ENCODE measurements at places on chromosomes 2 and 18.

GRCh38 chr18:10296491-10296890 is 157.9 kb upstream of the APCDD1 start:
- DNase-seq, result no peak

DNA sequence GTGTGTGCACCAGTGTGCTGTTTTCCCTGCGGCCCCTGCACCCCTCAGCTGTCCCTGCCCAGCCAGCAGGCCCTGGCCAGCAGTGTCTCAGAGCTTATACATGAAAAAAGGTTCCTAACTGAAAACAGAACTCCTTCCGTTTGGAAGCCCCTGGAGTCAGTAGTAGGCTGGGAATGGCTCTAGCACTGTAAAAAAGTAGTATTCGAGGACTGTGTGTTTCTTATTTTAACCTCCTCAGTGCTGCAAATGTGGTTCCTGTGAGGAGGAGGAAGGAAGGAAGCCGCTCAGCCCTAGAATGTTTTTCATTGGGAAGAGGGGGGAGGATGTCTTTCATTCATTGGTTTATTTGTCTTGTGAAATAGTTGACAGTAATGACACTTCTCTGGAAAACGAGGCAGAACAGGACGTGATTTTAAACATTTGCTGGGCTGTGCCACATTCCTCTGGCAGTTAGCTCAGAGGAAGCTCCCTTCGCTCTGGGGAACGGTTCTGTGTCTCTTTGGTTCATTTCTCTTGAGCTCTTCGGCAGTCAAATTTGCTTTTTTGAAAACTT is 103.5 kb downstream of the SPTBN1 start:
- no peak for DNase-seq

GRCh38 chr2:226693521-226693920 is 106.1 kb downstream of the IRS1 start:
- DNase-seq, result no peak

- DNase-seq, result no peak
These were observed 51.2 kb downstream of the MTERF4 start for GRCh38 chr2:241050624-241051577.

DNA sequence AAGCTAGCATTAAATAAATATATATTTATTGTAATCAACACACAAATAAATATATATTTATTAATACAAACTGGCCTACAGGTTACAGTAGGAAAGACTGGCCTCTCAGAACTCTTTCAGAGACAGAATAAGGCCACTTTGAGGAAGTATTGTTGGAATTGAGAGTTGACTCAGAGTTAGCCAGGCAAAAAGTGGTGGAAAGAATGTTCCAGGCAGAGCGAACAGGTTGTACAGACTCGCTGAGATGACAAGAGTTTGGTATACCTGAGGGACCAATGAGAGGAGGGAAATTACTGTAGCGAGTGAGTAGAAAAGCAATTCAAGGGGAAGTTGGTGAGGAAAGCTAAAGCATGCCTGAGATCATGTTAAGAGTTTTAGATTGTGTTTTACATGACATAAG is 19.0 kb upstream of the XDH start:
- no peak for DNase-seq

- no peak for DNase-seq
These were observed 114.1 kb downstream of the GFPT1 start for GRCh38 chr2:69272803-69273471.

DNA sequence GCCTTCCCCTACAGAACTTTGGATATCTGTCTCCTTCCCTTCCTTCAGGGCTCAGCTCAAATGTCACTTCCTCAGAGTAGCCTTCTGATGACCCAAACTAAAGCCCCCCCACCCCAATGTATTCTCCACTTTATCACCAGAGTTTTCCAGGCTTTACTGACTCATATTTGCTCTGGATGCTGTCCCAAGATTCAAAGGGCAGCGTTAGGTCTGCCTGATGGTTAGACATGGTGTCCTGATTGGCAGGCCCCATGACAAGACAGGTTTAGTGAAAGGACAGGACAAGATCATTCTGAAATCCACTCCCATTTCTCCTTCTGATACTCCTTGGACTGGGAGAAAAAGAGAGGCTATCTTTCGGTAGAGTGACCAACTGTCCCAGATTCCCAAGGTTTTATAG is 22.6 kb upstream of the RPIA start:
- DNase-seq, result no peak

GRCh38 chr2:121360566-121361300 is 75.7 kb upstream of the TFCP2L1 start:
- no peak for DNase-seq

- DNase-seq, result no peak
These were observed 57.2 kb upstream of the ACVR1 start for GRCh38 chr2:157933160-157933920.

- no peak for DNase-seq
These were observed 14.1 kb downstream of the UGGT1 start for GRCh38 chr2:128105072-128105471.

- no peak for DNase-seq
These were observed 113.7 kb downstream of the SPTBN1 start for GRCh38 chr2:54569745-54570301.

- no peak for DNase-seq
These were observed 45.1 kb downstream of the RPL31 start for GRCh38 chr2:101047075-101047766.

- DNase-seq, result peak; percentile 19
These were observed 787 bp upstream of the TBR1 start for GRCh38 chr2:161415034-161415986.

DNA sequence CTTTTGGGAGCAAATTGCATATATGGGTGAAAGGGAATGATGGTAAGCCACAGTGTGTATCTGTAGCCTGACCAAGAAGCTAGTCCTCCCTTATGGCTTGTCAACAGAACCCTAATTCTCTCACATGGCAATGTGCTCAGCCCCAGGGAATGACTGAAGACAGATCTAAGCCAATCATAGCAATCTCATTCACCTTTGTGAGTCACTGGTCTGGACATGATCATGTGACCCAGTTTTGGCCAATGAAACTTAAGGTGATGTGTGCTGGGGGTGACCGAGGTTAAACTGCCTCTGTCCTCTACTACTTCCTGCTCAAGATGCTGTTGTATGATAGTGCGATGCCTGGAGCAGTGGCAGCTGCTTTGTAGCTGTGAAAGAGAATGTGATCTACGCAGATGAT is 491.2 kb upstream of the HS6ST1 start:
- DNase-seq, result no peak

GRCh38 chr2:43074592-43075053 is 151.8 kb downstream of the ZFP36L2 start:
- DNase-seq, result no peak

DNA sequence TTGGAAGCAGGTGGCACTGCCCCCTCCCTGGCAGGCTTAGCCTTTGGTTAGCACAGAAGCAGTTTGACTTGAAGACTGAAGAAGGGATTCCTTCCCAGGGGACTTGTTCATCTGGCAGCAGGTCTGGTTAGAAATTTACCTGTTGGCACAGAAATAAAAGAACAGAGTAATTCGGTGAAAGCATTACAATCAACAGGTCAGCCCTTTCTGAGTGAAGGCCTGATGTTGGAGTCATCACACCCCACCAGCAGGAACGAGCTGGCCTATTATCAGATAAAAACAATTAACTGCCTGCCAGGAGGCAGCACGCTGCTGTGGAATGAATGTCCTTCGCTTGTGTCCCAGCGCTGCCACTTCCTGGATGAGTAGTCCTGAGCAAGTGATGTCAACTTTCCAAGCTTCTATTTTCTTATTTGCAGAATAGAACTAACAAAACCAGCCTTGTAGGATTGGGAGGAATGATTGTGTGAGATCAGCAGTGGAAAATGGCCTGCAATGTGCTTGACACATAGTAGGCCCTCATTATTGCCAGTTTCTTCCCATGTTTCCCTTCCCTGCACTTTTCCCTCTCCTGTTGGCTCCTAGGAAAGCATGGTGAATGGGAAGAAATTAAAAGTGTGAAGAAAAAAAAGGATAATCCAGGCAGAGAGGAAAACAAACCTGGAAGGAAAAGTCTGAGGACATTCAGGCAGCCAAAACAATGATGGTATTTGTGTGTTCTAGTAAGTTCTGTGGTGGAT is 29.0 kb downstream of the LGALSL start:
- no peak for DNase-seq

GRCh38 chr2:170856066-170856465 is 39.4 kb downstream of the GAD1 start:
- DNase-seq, result no peak

DNA sequence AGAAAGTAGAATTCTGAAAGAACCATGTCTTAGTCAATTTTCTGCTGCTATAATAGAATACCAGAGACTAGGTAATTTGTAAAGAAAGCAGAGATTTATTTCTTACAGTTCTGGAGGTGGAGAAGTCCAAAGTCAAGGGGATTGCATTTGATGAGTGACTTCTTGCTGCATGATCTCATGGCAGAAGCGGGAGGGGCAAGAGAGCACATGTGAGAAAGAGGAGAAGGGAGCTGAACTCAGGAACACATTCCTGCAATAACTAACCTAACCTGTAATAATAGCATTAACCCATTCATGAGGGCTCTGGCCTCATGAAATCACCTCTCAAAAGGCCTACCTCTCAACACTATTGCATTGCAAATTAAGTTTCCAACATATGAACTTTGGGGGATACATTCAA is 797.5 kb upstream of the POU3F3 start:
- no peak for DNase-seq

DNA sequence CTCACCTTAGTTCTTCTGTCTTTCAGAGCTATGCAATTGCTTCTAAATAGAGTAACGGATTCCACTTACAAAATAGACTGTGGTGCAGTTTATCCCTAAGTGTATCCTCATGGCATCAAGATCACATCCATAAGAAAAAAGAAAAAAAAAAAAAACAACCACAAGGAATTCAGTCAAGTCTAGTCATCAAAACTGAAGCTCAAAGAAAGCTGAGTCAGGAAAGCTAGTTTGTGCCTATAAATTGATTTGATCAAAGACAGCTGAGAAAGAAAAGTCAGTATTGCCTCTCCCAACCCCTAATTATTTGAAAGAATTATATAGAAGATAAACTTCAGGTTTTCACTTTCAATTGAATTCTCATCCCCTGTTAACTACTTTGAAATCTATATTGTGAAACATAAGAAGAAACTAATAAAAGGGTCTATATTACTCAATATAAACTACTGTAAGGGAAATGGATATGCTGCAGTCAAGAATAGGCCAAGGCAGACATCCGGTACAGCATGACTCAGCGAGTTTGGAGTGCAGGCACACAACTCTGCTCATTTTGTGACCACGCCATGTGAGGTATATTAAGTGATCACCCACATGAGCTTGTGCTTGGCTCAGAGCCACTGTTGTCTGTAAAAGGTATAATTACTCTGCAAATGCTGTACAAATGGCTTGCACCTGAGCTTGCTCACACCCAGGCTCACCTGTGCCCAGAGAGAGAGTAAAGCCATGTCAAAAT is 568.1 kb upstream of the CRIM1 start:
- DNase-seq, result no peak

- no peak for DNase-seq
These were observed 62.5 kb downstream of the CERS6 start for GRCh38 chr2:168518555-168519066.

GRCh38 chr2:54510916-54511315 is 54.8 kb downstream of the SPTBN1 start:
- DNase-seq, result no peak

DNA sequence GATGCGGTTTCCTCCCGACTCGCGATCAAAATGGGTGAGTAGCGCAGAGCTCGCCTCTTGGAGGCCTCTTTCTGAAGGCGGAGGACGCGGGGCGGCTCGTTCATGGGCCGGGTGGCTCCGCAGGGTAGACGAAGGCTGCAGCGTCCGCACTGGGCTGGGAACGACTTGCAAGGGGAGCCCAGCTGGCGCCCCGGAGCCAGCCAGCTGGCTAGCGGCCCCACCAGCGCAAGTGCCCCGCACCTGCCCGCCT is 328 bp upstream of the PASK start:
- DNase-seq, result no peak

- no peak for DNase-seq
These were observed 140.1 kb upstream of the B3GNT2 start for GRCh38 chr2:62055724-62056336.

GRCh38 chr2:58700591-58700990 is 459.5 kb upstream of the FANCL start:
- no peak for DNase-seq

DNA sequence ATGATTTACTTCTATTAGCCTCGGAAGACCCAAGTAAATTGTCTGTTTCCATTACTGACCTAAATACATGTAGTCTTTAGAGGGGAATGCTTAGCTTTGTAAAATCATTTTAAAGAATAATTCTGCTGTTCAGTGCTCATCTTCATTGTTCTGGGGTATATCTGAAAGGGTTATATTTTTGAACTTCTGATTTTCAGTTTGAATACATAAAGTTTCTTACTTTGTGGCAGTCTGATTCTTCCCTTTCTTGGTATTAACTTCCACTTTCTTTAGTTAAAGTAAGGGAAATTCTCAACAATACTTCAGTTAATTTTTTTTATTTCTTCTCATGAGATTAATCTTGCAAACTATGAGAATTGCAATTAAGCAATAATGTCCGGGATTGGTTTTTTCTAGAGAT is 148.4 kb downstream of the DOCK10 start:
- DNase-seq, result no peak

GRCh38 chr2:164617466-164617865 is 3.8 kb downstream of the GRB14 start:
- DNase-seq, result no peak

- DNase-seq, result no peak
These were observed 257.5 kb downstream of the SETBP1 start for GRCh38 chr18:44937960-44938719.

DNA sequence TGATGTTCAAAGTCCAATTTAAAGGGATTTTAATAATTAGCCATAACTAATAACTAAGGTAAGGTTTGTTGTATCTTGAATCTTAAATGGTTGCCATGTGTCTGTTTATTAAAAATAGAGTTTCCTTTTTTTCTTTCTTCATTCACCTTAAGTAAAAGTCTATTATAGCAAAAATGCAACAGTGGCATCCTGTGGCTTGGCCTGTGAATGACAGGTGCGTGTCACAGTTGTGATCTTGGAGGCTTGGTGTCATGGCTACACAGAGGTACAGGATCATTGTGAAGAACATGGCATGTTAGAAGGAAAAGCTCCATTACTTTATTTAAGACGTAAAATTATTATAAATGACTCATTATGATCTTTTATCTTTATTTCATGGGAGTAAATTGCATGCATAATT is 246.1 kb downstream of the BCL2 start:
- DNase-seq, result no peak

DNA sequence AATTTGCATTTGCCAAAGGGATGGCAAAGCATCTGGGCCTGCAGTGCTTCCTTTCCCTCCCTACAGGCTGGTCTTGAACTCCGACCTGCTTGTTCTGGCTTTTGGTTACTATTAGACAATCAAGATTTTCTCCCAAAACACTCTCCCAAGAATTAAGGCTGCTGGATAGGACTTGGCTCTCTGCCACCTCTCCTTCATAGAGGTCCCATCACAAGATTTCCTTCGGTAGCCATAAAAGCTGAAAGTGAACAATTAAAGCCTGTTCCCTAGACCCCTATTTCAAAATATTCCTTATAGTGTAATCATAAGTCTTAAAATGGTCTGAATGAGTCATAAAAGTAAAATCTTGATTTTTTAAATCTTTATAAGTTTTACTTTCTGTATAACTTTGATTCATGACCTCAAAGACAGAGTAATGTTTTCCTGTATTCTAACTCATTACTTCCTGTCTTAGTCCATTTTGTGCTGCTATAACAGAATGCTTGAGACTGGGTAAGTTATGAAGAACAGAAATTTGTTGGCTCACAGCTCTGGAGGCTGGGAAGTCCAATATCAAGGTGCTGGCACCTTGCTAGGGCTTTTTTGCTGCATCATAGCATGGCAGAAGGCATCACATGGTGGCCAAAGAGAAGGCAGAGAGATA is 37.8 kb upstream of the TNP1 start:
- DNase-seq, result no peak

- DNase-seq, result no peak
These were observed 113.0 kb downstream of the PIK3C3 start for GRCh38 chr18:42068030-42068429.
